ENCODE measurements at places on chromosomes 4 and X. TPM values are rescaled to one million over a fixed set of nuclear protein-coding genes. Genes with fewer than 3 reads are reported as not detected.

The SNX25 gene
- total RNA-seq = 7.9 TPM

The RTL3 gene
- not detected for total RNA-seq

The CLGN gene
- total RNA-seq = not detected

The AFM gene
- total RNA-seq = not detected

The KIAA1210 gene
- total RNA-seq = not detected

The ADH1C gene
- not detected for total RNA-seq

The ANOS1 gene
- total RNA-seq = not detected

The RS1 gene
- total RNA-seq = not detected

The IGSF1 gene
- total RNA-seq = not detected

The UGT2B17 gene
- total RNA-seq = not detected

The SPATA4 gene
- not detected for total RNA-seq

The IL3RA gene
- total RNA-seq = 0.45 TPM

The KIT gene
- total RNA-seq = 0.05 TPM

The SPANXB1 gene
- total RNA-seq = not detected

The EDA gene
- 1.5 TPM for total RNA-seq

The HTN3 gene
- not detected for total RNA-seq

The AMBN gene
- not detected for total RNA-seq

The NPY2R gene
- total RNA-seq = not detected

The EOLA2 gene
- 54.7 TPM for total RNA-seq

The ANXA5 gene
- 55.9 TPM for total RNA-seq

The GAGE13 gene
- not detected for total RNA-seq

The TTC29 gene
- not detected for total RNA-seq

The SMIM31 gene
- total RNA-seq = not detected

The FRAS1 gene
- total RNA-seq = not detected

The SSX2B gene
- total RNA-seq = not detected

The NEK1 gene
- total RNA-seq = 9.5 TPM

The CPEB2 gene
- 26.4 TPM for total RNA-seq

The WNK3 gene
- 0.25 TPM for total RNA-seq

The MAGEA9B gene
- total RNA-seq = not detected

The GAGE12J gene
- not detected for total RNA-seq

The MAGEE2 gene
- not detected for total RNA-seq

The KIF4A gene
- total RNA-seq = 0.06 TPM

The MEPE gene
- not detected for total RNA-seq

The FGG gene
- not detected for total RNA-seq

The DACH2 gene
- total RNA-seq = not detected

The TCP11X2 gene
- total RNA-seq = not detected

The ASB12 gene
- not detected for total RNA-seq

The KDR gene
- total RNA-seq = not detected

The VCX3B gene
- total RNA-seq = not detected

The IL21 gene
- total RNA-seq = 0.14 TPM

The RWDD4 gene
- 10.5 TPM for total RNA-seq

The COX7B2 gene
- total RNA-seq = not detected

The CLDN2 gene
- total RNA-seq = not detected

The FANCB gene
- total RNA-seq = 1.6 TPM

The PLXNA3 gene
- 35.1 TPM for total RNA-seq

The OCIAD2 gene
- total RNA-seq = 91.1 TPM

The UGT2B7 gene
- not detected for total RNA-seq
